ENCODE measurements at places on chromosomes 5 and 9. TPM values are rescaled to one million over a fixed set of nuclear protein-coding genes. Genes with fewer than 3 reads are reported as not detected.

The POU5F2 gene
- 1.2 TPM for total RNA-seq

DNA sequence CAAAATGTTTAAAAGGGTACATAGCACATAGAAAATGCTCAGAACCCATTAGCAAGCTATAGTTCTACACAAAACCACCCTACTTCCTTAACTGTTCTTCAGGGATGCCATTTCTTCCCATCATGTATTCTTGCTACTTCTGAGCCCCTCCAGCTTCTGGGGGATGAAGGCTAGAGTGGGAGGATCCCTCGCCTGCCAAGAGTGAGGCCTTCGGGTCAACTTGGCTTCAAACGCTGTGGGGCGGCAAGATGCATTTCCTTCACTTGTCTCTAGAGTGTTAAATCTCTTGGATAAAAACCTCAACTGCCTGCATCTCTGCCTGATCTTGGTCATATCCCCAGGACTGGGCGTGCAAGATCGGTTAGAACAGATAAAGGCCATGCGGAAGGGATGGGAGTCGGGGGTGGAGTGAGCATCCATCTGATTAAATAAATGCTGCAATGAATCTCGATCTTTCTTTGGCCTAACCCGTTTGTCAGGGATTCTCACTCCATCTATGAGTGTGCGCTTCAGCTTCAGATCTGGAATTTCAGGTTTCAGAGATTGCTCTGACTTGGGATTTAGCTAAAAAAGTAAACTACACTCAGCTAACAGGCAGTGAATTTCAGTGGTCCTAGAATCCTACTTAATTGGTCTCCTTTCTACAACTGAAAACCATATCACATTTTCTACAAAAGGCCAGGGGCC, 118.0 kb upstream of the PANK3 start:
- DNase-seq: no peak

The FST gene
- total RNA-seq: 8.0 TPM

- no peak for DNase-seq
Measured at GRCh38 chr5:80662108-80662507, 7.3 kb upstream of the DHFR start.

The TAF11L10 gene
- total RNA-seq: not detected

- no peak for DNase-seq
Measured at GRCh38 chr5:78327761-78328510, 32.5 kb upstream of the SCAMP1 start.

DNA sequence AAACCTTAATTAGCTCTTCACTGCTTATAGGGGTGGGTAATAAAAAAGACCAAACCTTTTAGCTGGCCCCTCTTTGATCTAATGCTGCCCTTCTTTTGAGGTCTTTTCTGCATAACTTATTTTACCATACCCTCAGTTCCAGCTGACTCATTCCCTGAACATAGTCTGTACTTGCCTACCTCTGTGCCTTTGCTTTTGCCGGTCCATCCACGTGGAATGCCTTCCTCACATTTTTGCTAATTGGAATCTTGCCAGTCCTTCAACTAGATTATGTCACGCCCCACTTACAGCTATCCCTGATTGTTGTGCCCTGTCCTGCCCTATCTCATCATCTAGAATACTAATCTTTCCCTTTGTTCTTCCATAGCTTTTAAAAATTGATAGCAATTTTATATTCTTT, 44.2 kb downstream of the FAF2 start:
- DNase-seq: no peak

The RUSC2 gene
- 5.6 TPM for total RNA-seq

DNA sequence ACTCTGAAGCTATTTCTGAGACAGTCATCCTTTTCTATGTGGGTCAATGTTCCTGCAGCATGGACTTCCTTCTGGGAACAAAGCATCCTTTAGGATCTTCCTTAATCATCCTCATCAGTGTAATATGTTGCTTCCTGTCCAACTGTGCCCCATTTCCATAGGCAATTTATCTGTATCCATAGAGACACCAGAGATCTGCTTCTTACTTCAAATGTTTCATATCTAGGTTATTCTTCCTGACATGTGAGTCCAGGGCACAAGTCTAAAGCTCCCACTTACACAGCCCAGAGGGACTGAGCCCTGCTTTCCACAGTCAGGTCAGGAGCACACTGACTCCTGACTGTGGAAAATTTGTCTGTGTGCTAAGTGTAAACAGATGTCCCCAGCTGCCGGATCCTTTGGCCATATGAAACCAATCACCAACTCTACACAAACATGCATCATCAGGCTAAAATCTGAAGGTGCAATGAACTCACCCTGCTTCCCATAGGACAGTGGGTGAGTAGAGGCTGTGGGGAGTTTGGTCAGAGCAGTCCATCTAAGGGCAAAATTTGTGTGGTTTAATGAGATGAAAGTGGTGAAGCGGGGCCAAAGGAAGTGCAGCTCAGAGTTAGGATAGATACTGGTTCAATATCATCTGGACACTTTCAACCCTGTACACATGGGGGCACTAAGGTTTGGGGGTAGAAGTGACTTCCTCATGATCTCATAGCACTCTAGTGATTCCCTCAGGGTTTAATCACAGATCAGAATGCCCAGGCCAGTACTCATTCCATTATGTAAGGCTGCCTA, 85.2 kb upstream of the TNC start:
- DNase-seq: no peak

DNA sequence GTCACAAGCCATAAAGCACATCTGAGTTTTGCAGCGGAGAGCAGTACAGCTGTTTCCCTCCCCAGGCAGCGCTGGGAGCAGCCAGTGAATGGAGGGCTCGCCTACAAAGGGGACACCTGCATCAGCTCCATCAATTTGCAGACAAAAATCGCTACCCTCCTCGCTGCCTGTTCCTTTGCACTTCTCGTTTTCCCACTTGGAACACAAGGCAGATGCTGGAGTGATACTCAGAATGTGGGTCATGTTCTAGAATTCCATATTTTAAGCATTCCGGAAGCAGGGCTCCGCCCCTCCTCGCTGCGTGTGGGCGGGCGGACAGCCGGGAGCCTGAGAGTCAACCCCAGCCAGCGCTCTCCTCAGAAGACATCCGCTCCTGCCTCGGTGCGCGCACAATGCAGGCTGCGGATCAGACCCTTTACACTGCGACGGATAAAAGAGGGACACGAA, 92.1 kb downstream of the LMNB1 start:
- DNase-seq: peak; percentile 79

GRCh38 chr5:110106750-110107149, 417.0 kb downstream of the MAN2A1 start:
- no peak for DNase-seq

DNA sequence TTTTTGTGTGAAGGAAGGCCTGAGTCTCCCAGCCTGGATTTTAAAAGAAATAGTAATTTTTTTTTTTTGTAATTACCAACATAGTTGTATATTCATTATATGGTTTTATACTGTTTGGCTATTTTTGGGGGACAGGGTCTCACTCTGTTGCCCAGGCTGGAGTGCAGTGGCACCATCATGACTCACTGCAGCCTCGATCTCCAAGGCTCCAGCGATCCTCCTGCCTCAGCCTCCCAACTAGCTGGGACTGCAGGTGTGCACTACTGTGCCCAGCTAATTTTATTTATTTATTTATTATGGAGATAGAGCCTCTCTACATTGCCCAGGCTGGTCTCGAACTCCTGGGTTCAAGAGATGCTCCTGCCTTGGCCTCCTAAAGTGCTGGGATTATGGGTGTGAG, 5.1 kb downstream of the LRRC8A start:
- no peak for DNase-seq

GRCh38 chr9:107742531-107743309, 253.2 kb upstream of the KLF4 start:
- no peak for DNase-seq

The PCDHGC5 gene
- total RNA-seq: 0.54 TPM

All from GM23338 (cell line).